ENCODE measurements at places on chromosomes 7 and 10.

DNA sequence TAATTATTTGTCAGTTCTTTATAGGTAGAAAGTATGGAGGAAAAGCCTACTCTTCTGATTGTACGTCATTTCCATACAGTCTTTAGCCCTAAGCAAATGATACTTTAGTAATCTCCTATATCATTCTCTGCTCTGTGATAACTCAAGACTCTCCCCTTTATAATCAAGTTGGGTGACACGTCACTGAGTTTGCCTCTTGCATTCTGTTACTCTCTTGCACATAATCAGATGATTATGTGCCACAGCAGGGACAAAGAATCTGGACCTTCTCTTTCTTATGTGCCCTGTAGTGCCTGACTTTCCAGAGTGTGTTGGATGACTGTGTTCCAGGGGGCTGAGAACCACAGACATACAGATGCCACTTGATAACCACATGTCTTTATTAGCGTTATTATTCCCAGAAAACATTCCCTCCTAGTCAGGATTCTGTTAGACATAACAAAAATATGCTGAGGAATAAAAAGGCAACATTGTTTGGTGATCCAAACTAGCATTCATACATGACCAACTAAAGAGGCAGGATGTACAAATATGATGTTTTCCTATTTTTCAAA, 116.4 kb upstream of the HGF start:
- no peak for DNase-seq

DNA sequence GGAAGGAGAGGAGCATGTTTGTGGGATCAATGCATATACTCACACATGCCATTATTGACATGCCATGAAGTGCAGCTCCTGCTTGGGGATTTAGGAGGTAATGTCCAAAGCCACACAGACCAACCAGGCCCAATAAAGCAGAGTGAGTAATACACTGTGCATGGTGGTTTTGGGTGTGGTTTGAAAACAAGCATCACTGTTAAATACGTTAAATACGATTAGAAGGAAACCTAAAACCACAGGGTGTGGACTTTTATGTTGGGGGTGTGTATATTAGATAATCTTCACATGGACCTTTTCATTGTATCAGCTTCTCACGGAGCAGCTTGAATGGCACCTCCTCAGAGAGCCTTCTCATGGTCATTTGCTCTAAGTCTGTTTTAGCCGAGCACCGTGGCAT, 10.4 kb upstream of the EIF3A start:
- peak; percentile 38 for DNase-seq

- DNase-seq, result no peak
Observed at GRCh38 chr10:104127411-104127810, 5.4 kb downstream of the SFR1 start.

DNA sequence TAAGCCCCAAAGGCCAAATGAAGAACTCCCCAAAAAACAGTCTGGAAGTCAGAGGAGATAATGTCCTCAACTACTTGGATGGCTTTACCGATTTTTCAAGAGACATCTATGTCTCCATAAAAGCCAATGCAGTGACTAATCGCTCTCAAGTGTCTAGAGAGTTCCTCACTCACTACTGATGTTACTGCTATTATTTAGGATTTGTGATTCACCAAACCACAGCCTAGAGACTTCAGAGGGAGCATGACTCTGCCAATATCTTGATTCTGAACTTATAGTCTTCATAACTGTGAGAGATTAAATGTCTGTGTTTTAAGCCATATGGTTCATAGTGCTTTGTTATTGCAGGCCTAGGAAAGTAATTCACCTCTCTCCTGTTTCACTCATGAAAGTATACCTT, 160.2 kb downstream of the IPMK start:
- peak; percentile 43 for DNase-seq

DNA sequence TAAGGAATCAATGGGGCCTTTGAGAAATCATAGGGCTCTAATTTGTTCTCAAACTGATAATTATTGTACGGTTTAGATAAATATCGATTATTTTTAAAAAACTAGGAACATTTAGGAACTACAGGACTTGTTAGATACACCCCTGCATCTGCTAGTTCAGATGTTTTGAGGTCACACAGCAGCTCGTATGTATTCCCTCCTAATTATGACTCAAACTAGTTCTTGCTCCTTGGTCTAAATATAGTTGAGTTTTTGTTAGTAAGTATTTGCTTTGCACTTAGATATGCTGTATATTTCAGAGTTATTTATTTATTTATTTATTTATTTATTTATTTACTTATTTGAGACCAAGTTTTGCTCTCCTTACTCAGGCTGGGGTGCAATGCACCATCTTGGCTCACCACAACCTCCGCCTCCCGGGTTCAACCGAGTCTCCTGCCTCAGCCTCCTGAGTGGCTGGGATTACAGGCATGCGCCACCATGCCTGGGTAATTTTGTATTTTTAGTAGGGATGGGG, 22.7 kb downstream of the PTER start:
- DNase-seq, result no peak

Data from non-pigmented ciliary epithelial cell (primary cell).